ENCODE measurements at places on chromosomes 5 and 9.

DNA sequence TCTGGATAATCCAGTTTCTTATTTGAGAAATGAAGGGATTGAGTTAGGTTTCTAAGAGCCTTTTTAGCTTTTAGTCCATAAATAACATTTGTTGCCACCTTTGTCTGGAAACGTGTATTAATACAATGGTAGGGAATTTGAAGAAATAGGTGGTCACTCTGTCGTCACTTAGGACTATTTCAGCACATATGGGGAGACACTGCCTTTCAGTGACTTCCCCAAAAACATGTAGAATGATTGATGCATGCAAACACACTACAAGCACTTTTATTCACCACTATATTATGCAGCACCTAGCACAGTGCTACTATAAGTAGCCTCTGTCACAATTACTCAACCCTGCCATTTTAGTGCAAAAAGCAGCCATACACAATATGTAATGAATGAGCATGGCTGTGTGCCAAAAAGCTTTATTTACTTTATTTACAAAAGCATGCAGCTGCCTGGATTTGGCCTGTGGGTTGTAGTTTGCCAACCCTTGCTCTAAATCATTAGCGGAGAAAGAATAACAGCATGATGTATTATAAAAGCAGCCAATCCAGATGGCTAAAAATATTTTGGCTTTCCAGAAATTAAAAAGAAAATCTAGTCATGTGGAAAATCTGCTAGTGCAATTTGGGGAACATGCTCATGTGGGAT is 154.2 kb upstream of the HMHB1 start:
- DNase-seq = no peak

- no peak for DNase-seq
Measured at GRCh38 chr9:72480921-72481320, 40.5 kb upstream of the TMC1 start.

GRCh38 chr5:150313921-150314716 is 11.4 kb upstream of the ARSI start:
- no peak for DNase-seq

DNA sequence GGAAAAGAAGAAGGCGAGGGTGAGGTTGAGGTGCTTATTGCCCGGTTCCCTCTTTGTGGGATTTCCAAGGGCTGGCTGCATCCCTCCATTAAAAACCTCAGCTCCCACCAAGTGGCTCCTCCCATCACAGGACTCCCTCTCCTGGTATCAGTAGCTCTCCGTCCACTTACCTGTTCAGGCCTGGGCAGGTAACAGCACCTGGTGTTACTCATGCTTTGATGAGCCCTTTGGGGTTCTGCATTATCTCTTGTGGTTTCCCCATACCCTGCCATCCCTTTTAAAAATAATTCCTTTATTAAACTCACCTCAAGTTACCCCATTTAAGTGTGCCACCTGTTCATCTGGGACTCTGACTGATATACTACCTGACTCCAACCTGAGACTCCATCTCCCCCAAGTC is 17.5 kb upstream of the TGFBR1 start:
- no peak for DNase-seq

- DNase-seq = no peak
Measured at GRCh38 chr5:27995867-27996266, 957.5 kb upstream of the CDH9 start.

GRCh38 chr9:124208571-124208970 is 49.2 kb upstream of the NEK6 start:
- no peak for DNase-seq

All from LoVo (cell line).